ENCODE measurements at places on chromosomes 4 and X.

GRCh38 chr4:184357165-184357564, 117.2 kb downstream of the IRF2 start:
- no peak for DNase-seq

- DNase-seq = no peak
Measured at GRCh38 chr4:67744561-67745283, 9.5 kb downstream of the GNRHR start.

DNA sequence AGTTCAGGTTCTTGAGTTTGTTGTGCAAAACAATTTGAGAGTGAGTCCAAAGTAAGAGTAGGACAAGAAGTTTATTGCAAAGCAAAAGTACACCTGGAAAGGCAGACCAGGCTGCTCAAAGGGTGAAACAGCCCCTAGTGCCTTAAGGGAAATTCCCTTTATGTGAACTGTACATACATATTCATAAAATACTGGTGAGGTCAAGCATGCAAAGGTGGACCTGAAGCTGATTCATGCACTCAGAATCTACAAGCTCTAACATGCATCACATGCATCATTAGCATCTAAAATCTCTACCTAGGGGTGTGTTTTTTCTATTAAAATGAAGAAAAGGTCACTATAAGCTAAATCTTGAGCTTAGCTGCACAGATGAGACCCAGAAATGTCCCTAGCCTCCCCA, 266.9 kb downstream of the SPATA18 start:
- DNase-seq = no peak

DNA sequence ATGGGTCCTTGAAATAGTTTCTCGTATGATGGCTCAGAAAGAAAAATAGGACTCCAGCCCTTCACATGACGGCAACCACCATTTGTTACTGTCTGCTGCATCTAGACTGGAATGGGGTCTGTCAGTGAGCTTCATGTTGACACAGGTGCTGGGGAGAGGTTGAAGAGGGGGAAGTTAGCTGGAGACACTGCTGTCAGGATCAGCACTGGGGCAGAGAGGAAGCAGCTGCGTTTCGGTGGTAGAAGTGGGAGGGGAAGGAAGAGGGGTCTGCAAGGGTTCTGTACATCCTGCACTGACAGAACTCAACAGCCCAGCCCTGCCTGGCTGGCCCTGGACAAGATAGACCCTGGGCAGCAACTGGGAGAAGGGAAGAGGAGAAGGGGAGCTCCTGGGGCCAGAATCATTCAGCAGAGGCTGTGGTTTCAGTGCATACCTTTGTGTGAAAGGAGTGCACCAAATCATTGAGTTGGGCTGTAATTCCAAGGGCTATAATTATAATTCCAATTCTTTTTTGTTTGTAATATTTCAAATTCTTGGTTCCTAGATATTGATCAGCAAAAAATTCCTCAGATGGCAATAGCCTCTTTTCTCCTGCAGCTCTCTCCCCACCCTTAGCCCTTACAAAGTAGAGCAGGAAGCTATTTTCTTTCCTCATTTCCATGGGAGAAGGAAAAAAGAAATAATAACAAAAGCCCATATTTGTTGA, 119.4 kb upstream of the C1GALT1C1 start:
- DNase-seq = no peak

DNA sequence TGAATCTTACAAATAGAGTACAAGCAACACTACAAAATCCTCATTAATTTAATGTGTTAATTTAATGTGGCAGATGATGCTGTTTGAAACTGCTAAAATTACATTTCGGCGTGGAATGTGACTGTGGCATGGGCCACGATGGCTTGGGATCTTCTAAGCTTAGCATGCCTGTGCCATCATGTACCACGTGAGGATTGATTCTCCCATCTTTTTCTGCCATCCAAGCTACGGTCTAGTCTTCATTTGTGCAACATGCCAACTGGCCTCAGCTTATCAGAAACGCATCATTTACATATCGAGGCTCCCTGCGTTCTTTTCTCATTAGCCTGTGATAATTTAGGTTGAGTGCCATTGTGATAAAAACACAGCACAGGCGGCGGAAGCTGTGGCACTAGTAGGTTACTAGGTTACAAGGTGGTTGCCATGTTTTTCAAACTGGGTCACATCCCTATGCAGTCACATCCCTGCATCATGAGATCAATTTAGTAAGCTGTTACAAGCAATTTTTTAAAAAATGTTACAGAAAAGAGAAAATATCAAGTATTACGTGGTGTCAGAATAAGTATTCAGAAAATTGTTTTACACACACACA, 189.9 kb upstream of the RBPJ start:
- DNase-seq = no peak

DNA sequence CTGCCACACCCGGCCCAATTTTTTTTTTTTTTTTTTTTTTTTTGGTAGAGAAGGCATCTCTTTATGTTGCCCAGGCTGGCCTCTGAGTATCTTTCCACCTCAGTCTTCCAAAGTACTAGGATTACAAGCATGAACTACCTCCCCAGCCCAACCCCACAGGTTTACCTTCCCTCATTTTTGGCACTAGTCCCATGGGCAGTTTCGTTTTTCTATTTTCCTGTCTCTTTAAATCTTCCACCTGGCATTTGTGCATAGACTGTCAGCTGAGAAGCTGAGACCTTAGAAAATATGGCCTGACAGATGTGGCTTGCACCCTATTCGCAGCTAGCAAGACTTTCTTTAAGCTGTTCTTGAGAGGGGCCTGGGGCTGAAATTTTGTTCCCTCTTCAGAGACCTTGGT, 27.9 kb downstream of the TNIP2 start:
- no peak for DNase-seq

GRCh38 chr4:17336524-17336961, 175.3 kb downstream of the QDPR start:
- peak; percentile 93 for DNase-seq

- no peak for DNase-seq
Measured at GRCh38 chrX:140944710-140945109, 57.7 kb upstream of the SPANXB1 start.

GRCh38 chrX:110322603-110323002, 4.7 kb upstream of the AMMECR1 start:
- no peak for DNase-seq

- DNase-seq = no peak
Measured at GRCh38 chr4:182454440-182455013, 211.3 kb downstream of the TENM3 start.

DNA sequence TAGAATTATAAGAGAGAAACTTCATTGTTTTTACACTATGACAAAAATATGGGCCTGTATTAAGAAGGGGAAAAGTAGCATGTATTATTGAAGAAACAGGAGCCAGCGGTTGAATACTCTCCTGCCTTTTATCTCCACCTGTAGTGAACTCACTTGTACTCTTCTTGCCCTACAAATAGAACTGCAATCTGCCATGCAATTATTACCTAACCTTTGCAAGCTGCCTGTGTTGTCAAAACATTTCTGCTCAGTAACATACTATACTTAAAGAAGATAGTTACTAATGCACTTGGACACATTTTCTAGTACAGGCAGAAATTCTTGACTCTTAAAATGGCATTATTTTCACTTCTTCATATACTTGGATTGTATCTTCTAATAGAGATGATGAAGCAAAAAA, 818.4 kb upstream of the GRID2 start:
- DNase-seq = no peak

- DNase-seq = no peak
Measured at GRCh38 chrX:14508025-14508690, 21.2 kb upstream of the GLRA2 start.

DNA sequence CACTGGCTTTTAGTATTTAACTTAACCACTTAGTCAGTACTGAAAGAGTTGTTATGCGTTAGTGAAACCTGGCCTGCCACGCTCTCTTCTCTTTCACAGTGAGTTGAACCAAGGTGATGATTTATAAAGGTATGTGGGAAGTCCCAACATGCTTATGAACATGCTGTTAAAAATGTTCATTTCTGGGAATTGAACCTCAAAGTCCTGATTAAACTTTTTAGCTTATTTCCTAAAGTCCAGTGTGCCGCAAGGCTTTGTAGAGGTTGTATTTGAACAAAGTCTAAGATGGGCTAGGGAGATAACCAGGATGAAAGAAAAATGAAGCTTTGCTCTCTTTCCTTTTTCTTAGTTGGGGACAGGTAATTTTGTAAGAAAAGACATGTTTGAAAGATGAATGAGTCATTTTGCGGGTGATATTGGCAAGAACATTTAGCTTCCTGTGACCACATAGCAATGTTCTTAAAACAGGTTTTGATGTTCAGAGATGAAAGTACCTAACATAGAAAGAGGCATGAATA, 270.3 kb downstream of the DTHD1 start:
- DNase-seq = peak; percentile 69

GRCh38 chr4:2824329-2824835, 19.3 kb upstream of the ADD1 start:
- no peak for DNase-seq

All from GM12878 (cell line).